ENCODE measurements at places on chromosomes 1 and 21.

DNA sequence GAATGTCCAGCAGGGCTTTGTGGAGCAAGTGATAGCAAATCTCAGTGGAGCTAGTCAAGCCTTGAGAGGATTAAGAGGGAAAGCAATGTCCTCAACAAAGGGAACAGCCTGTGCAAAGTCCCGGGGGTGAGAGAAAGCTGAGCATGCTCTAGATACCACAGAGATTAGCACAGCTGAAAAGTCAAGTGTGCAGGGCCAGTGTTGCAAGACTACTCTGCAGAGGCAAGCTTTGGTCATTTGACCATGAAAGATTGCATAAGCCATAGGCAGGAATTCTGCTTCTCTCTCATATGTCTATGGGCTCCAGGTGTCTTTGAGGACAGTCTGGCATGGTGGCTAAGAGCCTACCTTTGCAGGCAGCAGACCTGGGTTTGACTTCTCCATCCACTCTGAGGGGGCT, 181.0 kb upstream of the JUN start:
- no peak for DNase-seq

DNA sequence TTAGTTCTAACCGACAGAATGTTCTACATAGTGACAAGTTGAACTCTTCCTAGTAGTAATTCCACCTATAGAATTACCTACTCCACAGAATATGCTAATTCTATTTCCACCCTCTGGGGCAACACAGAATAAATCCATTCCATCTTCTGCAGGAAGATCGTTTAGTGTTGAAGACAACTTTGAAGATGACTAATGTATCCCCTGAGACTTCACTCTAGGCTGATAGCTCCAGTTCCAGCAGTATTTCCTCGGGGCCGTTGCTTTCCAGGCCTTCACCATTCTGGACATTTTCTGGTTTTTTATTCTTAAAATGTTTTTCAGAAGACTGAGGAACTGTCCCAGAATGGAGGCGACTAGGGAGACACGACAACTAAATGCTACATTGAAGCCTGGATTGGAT, 61.0 kb upstream of the CSF1 start:
- no peak for DNase-seq

DNA sequence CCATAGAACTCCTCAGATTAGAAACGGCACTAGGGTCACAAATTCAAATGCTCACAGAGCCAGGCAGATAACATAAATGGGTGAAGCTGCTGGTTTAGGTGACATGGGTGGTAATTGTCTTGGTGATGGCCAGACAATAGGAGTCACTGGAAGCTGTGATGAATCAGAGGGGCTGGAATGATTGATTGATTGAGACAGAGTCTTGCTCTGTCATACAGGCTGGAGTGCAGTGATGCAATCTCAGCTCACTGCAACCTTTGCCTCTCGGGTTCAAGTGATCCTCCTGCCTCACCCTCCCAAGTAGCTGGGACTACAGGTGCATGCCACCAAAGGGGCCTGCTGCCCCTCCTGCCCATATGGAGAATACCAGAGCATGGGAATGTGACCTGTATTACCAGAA, 63.0 kb downstream of the HIVEP3 start:
- no peak for DNase-seq

GRCh38 chr1:76585980-76586674, 281.2 kb upstream of the ST6GALNAC5 start:
- no peak for DNase-seq

DNA sequence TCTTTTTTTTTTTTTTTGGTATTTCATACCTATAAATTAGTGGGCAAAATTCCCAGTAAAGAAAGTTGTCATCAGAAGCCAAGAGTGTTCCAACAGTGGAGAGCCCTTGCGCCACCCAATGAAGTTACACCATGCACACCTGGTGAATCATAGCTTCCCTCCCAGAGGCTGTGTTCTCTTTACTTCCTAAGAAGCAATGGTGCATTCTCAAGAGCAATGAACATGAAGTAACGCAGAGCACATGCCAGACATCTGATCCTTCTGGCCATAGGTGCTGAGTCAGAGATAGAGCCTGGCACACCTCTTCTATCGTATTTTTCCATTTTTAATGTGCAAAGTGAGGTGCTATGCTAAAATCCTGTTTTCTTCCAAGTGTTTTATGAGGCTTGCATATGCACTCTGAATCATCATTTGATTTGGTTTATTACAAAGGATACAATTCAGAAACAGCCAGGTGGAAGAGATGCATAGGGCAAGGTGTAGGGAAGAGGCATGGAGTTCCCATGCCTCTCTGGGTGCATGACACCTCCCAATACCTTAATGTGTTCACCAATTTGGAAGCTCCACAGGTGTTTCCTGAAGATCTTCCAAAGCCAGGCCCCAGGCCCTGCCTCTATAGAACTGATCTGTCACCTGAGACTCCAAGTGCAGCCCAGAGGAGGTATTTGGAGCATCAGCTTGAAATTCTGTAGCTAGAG, 408.0 kb downstream of the SIPA1L2 start:
- no peak for DNase-seq

DNA sequence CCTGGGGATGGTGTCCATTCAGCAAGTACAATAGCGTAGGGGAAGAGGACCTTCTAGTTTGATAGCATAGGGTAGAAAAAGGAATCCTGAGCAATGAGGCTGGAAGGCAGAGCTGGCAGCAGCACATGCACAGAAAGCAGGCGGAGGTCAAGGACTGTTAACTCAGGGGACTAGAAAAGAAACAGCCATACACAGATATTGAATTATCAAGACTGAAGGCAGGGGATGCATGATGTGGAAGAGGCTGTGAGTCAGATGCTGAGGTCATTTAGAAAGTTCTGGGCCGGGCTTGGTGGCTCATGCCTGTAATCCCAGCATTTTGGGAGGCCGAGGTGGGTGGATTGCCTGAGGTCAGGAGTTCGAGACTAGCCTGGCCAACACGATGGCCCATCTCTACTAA, 65.6 kb downstream of the OPTC start:
- no peak for DNase-seq

DNA sequence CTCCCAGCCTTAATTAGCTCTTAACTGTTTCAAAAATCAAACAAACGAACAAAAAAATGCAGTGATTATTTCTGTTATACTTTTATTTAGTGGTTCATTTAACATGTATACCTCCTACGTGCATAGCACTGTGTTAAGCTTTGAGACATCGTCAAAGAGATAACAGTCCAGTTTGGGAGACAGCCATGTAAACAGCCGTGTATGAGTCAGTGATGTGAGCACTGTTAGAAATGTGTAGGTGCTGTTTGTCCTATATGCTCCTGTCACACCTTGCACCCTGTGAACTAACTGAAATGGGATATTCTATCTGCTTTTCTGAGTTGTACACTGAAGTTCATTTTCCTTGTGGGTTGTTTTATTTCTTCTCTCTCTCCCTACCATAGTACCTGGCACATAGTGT, 109.7 kb upstream of the CACYBP start:
- no peak for DNase-seq

DNA sequence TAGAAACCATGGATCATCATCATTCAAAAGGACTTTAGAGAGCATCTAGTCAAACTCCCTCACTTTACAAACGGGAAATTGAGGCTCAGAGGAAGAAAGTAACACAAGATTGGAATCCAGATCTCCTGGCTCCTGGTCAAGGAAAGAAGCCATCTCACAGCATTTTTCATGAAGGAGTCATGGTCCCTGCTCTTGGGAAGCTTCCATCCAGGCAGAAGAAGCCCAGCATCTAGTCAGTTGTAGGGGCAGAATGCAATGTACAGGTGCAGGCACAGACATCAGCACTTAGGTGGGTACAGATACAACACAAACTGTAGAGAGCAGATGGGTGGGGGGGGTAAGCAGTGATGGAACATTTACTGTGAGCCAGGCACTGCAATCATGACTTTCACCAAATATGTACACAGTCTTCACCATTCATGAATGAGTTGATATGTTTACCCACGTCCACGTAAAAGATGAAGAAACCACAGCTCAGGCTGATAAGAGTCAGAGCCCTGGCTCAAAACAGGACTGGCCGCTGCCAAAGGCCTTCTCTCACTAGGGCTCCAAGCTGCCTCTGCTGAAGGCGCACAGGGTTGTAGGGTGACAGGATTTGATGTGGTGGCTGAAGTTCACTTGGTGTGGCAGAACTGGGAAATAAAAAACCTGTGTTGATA, 44.0 kb downstream of the OPTC start:
- DNase-seq, result no peak

- no peak for DNase-seq
Measured at GRCh38 chr1:218462587-218462986, 117.5 kb downstream of the TGFB2 start.

DNA sequence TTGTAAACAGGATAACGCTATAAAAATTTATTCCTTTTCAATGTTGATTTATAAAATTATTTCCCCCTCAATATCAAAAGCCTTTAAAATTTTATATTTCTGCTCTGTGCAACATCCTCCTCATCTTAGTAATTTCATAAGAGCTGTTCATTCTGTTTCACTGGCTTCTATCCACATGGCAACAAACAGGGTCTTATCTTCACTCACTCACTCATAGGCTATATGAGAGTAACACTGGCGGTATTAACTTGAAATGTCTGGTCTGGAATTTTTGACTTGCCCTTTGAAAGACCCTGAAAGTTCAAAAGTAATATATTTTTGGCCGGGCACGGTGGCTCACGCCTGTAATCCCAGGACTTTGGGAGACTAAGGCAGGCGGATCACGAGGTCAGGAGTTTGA, 77.4 kb upstream of the KRTAP11-1 start:
- DNase-seq, result no peak
